Activated CD8-positive, alpha-beta memory T cell treated with anti-CD3 and anti-CD28 coated beads, Interleukin-2, amount 10 ng/mL, durations not matched to agents 7 days and 5 days (primary cell): ENCODE measurements at places on chromosomes 11 and 22. TPM values are rescaled to one million over a fixed set of nuclear protein-coding genes. Genes with fewer than 3 reads are reported as not detected.

Gene DCHS1
- 0.14 TPM for total RNA-seq

Gene GGTLC2
- total RNA-seq = not detected

DNA sequence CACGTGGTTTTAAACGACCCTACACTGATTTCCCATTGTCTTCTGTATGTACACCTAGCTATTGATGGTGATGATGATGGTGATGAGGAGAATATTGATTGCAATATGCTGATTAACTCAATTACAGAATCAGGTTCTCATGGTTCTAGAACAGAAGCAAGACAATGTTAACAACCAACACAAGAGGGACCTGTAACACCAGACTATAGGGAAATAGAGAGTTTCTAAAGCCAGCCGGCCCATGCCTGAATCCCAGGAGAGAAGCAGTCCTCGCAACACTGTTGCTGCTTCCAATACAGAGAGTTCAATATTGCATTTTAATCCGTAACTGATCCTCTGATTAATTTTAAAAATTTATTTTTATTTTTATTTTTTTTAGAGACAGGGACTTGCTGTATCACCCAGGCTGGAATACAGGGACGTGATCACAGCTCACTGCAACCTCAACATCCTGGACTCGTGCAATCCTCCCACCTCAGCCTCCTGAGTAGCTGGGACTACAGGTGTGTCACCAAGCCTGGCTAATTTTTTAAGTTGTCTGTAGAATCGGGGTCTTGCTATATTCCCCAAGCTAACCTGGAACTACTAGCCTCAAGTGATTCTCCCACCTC lies 22.2 kb upstream of the UBASH3B start:
- H3K27ac ChIP-seq = no peak overlapping the region
- H3K36me3 ChIP-seq = no peaks in the 10 kb centered on the region
- H3K27me3 ChIP-seq = no peaks in the 10 kb centered on the region
- no peak for DNase-seq
- H3K4me3 ChIP-seq = no peak overlapping the region

DNA sequence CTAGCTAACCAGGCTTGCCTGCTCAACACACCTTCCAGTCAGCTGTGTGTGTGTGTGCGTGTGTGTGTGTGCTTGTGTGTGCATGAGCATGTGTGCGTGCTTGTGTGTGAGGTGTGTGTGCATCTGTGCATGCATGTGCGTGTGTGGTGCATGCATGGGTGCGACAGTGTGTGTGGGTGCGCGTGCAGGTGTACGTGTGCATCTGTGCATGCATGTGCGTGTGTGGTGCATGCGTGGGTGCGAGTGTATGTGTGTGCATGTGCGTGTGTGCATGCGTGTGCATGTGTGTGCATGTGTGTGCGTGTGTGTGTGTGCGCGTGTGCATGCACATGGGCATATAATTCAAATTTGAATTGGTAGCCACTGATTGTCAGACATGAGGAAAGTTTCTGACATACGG lies 10.5 kb upstream of the TP53AIP1 start:
- H3K4me3 ChIP-seq = no peak overlapping the region
- H3K4me1 ChIP-seq = peaks cover 2% of the 10 kb centered on the region

GRCh38 chr11:32090545-32091370 lies at the start of gene RCN1:
TSS of gene RCN1 (plus strand) at chr11:32091074. CDS start at chr11:32091197, 123 bp downstream.
- peaks cover 10% of the 10 kb centered on the region for H3K36me3 ChIP-seq
- peaks cover 9% of the 10 kb centered on the region for H3K27me3 ChIP-seq
- peaks cover 33% of the 10 kb centered on the region for H3K4me1 ChIP-seq

- no peaks in the 10 kb centered on the region for H3K27me3 ChIP-seq
- H3K27ac ChIP-seq = no peak overlapping the region
- no peak overlapping the region for H3K4me3 ChIP-seq
- no peak for DNase-seq
- H3K36me3 ChIP-seq = no peaks in the 10 kb centered on the region
Measured at GRCh38 chr11:47375020-47375419, 3.3 kb downstream of the SPI1 start.

DNA sequence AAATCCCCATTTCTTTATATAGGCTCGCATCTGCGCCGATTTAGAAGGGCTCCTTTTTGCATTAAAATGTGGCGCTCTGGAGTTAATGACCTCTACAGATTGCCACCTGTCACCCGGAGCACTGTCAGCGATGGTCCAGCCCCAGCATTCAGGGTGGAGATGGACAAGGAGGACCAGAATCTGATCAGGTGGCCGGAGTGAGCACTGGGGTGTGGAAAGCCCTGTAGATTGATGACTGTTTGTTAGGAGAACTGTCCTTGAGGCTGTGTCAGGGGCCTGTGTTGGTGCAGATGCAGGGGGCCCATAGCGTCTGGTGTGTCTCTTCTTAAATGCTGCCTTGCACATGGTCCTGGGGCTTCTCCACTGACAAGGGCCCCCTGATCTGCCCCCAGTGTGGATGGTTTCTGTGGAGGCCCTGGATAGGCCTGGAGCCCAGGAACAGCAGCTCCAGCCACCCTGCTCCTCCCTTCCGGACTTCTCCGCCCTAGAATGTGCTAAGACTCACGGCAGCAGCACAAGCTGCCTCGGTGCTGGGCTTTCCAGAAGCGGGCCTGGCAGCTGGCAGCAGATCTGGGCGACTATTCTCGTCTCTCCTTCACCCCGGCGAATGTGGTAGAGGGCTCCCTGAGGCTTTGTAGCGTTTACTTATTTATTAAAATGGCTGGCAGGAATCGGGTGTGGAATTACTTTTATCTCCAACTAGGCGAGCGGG lies 1333.3 kb downstream of the BRD1 start:
- no peak overlapping the region for H3K4me3 ChIP-seq
- no peaks in the 10 kb centered on the region for H3K36me3 ChIP-seq
- peaks cover 25% of the 10 kb centered on the region for H3K27me3 ChIP-seq
- DNase-seq = no peak

GRCh38 chr22:29309332-29310064 lies 3.0 kb downstream of the GAS2L1 start:
- peaks cover 35% of the 10 kb centered on the region for H3K27me3 ChIP-seq
- peaks cover 56% of the 10 kb centered on the region for H3K4me1 ChIP-seq
- H3K27ac ChIP-seq = peak overlapping the region; percentile 79
- no peaks in the 10 kb centered on the region for H3K36me3 ChIP-seq
- no peak overlapping the region for H3K4me3 ChIP-seq
- no peak for DNase-seq
